ENCODE measurements at places on chromosomes 11 and 22.

- peak; percentile 93 for DNase-seq
Measured at GRCh38 chr11:102929972-102930371, 25.6 kb downstream of the MMP13 start.

DNA sequence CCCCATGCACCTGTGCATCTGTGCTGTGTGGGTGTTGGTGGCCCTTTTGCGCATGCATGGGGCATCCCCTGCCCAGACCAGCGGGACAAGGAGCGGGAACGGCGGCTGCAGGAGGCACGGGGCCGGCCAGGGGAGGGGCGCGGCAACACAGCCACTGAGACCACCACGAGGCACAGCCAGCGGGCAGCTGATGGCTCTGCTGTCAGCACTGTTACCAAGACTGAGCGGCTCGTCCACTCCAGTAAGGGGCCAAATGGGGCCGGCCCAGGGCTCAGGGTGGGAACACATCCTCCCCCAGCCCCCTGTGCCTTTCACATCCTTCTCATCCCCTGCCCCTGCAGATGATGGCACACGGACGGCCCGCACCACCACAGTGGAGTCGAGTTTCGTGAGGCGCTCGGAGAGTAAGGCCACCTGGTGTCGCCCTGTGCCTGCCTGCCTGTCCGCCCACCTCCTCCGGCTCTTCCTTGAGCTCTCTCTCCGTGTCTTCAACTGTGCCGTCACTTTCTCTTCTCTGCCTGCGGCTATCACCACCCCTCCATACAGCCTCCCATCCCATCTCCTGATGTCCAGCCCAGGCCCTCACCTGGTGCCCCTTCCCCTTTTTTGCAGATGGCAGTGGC is 10.6 kb downstream of the SELENOM start:
- DNase-seq: no peak

DNA sequence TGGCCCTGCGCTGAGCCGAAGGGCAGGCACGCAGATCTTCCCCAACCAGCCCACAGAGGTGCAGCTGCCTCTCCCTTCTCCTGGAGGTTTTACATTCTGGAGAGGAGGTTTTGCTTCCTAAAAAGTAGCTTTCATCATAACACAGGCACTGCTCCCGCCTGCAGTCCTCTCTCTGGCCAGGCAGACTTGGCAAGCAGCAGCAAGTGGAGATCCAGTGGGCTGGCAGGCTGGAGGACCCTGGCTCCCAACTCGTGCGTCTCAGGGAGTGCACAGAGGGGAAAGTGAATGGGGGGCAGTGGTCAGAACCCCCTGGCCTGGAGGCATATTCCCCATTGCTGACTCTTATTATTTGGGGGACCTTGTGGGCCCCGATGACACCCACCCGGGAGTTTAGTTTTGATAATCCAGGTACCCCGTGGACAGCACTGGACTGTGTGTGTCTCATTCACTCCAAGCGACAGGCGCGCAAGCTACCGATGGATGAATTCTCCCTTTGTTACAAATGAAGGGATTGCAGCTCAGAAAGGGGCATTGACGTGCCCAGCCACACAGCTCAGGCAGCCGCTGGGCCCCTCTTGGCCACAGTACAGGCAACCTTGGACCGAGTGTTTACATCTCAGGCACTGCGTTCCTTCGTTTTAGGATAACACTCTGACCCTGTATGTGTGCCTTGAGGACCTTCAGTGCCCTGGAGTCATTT is 1223.9 kb downstream of the BRD1 start:
- no peak for DNase-seq

- DNase-seq: no peak
Measured at GRCh38 chr22:19723983-19724827, 866 bp downstream of the GP1BB start.

DNA sequence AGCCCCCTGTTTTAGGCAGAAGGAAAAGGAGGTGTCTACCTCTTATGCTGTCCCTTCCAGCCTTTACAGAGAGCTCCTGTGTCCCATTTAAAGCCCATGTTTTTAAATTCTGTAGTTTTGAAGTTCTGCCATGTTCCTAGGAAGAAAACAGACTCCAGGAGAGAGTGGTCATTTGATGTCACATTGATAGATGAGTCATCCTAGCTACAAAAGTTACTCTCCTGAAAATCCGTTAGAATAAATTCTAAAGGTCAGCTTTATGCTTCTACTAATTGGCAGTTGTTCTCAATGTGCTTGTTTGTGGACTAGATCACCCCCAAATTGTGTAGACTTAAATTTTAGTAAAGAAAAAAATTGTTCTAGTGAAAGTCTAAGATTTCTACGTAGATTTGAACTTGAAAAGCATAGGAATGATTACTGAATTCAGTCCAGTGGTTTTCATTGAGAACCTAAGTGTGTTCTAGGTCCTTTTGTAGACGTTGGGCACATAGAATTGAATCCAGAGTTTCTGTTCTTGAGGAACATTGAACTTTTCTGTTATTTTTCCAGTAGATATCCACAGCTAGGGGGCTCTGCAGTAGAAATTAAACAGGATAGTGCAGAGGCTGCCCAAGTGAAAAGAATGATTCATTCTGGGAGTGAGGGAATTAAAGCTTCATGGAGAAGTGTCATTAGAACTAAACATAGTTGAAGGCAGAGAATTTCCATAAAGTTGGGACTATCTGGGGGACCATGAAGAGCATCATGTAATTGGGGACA is 140.6 kb upstream of the RASSF10 start:
- peak; percentile 8 for DNase-seq

DNA sequence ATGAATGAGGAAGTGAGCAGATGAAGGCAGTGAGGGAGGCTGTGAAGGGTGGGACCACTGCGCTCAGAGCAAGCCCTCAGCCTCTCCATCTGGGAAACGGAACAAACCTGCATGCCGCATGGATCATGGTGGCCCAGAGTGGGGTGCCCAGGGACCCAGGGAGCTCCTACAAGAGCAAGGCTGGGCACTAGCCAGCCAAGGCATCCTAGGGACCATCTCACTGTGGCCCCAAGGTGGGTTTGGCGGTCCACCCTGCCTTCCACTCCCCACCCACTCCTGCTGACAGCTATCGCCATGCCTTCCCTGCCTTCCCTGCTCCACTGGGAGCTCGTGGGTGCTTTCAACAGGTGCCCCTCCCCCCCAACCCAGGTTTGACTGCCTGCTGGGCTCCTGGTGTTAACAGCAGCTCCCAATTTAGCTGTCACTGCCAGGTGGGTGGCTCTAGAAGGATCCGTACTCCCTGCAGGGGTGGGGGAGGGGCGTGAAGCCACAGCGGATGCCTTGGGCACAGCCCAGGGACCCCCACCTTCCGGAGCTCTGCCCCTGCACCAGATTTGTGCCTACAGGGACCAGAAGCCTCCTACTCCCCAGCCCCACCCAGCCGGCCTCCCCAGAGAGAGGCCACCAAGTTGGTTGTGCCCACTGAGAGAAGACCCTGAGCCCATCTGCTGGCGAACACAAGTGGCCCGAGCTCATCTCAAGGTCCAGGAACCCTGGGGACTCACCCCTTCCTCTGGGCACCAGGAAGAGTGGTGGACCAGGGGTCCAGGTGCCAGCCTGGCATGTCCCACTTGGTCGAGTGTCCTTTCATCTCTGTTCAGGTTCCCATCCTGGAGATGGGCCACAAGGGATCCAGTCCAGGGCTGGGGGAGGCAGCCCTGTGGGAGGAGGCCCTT is 29.7 kb upstream of the PRODH start:
- no peak for DNase-seq

- DNase-seq: no peak
Measured at GRCh38 chr22:47561115-47561675, 798.7 kb downstream of the TBC1D22A start.

DNA sequence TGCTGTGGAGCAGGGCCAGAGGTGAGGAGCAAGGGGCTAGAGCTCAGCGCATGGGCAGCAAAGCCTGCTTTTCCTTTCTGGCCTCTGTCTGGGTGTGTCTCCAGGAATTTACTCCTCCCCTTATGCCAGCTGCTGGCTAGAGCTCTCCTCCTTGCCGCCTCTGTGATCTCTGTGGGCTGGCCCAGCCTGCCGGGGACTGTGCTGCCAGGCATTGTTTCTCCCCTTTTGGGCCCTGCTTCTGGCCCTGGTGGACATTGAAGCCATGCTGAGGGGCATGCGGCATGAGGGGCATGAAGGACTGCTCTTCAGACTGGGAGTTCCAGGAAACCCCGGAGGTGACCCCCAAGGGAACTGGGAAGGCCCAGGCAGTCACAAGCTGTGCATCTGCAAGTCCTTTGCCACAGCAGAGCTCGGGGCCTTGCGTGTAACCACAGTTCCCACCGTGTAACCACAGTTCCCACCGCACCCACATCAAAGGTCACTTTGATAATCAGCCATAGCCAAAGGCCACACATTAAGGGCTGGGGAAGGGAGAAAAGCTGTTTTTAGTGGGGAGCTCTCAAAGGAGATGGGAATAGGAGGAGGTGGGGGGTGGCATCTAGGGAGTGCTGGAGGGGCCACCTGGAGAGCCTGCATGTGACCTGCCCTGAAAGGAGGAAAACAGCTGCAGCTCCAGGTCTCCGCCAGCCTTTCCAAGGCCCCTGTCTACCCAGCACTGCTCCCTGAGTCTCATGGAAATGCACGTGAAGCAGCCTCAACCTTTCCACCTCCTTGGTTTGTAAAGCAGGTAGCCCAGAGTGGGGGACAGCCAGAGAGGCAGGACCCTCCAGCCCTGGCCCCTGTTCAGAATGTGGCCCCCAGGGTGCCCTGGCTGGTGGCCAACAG is 62.3 kb downstream of the PPFIBP2 start:
- DNase-seq: no peak

DNA sequence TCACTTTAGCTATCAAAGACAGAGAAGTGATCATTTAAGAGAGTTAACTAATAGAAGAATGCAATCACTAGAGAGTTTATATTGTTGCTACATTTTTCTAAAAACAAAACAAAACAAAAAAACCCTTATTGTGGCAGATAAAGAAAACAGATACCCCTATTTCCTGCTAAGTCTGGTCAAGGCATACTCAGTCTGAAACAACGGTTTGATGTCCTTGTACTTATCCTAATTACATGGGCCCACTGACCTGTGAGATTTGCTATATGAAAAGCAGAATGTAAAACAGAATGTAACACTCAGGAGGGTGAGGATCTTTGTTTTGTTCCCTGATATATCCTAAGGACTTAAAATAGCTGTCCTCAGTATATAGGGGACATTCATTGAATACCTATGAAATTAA is 24.6 kb downstream of the MAML2 start:
- DNase-seq: no peak

DNA sequence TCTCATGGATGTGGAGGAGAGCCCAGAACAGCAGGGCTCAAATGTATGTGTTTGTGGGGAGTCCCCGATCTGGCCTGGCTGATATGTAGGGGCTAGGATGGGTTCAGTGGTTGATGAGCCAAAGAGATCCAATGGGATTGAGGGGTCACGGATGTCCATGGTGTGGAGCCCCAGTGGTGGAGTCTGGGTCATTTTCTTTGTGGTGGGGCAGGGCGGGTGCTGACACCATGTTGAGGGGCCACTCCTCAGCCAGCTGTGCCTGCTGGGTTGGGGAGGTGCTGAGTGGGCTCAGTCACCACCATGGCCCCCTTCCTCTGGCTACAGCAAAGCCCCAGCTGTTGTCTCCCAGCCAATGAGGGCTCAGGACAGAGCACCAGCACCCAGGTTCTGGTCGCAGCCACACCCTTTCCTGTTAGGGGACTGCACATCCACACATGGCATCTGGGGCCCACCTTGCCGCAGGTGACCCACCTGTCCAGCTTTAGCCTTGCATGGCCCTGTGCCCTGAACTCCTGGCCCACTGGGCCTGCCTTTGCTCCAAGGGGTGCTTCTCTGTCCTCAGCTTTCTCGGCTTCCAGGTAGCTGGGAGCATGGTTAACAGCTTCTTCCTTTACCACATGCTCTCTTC is 3.2 kb upstream of the GNAZ start:
- DNase-seq: no peak

- no peak for DNase-seq
Measured at GRCh38 chr11:108558222-108558621, 35.3 kb downstream of the EXPH5 start.

GRCh38 chr11:31109446-31109845 is 260.1 kb downstream of the DCDC1 start:
- no peak for DNase-seq

- DNase-seq: no peak
Measured at GRCh38 chr11:112368381-112368780, 107.7 kb upstream of the PLET1 start.

GRCh38 chr22:25137577-25138525 is 61.8 kb upstream of the CRYBB3 start:
- no peak for DNase-seq

DNA sequence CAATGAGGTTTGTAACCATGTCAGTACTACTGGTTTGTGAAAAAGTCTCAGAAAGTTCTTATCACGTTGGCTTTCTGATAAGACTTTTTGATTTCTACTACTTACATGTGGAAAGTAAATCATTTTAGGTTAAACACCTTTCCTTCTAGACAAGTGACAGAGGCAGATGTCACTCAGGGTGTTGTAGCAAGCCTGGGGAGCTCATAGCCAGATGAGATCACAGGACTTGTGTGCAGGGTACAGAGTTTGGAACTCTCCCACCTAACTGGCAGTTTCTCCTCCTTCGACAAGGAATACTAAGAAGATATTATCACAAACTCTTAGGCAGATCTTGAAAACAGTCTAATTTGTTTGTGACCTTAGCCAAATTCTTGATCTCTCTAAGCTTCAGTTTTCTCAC is 49.4 kb upstream of the PICALM start:
- peak; percentile 3 for DNase-seq

DNA sequence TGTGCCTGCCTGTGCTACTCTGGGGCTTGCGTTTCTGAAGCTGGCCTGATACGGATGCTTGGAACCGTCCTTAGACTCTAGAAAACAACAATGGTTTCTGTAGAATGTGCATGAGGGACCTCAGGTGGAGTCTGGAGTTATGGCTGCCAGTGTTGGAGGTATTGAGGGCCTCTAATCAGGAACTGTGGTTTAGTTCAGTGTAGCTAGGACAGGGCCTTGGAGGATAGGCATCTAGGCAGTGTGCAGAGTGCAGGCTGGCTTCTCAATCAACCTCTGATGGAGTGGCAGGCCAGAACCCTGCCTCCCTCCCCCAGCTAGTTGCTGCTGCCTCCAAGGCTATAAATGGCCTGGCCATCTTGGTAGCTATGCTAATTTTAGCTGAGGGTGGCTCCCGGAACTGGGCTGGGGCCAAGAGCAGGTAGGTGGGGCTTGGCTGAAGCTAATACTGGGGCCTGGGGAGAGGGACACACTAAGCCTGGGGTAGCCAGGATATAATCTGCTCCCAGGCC is 4.0 kb downstream of the STIM1 start:
- no peak for DNase-seq

GRCh38 chr11:106152013-106152412 is 74.6 kb downstream of the AASDHPPT start:
- DNase-seq: no peak

- DNase-seq: no peak
Measured at GRCh38 chr22:42910221-42910942, 53.3 kb upstream of the ARFGAP3 start.

- no peak for DNase-seq
Measured at GRCh38 chr11:46894506-46894905, 23.8 kb downstream of the LRP4 start.

GRCh38 chr11:78268591-78269410 is 80.1 kb downstream of the USP35 start:
- DNase-seq: no peak

Data from RCC 7860 (cell line).